Effector CD4-positive, alpha-beta T cell (primary cell): ENCODE measurements at places on chromosomes 6 and 20.

DNA sequence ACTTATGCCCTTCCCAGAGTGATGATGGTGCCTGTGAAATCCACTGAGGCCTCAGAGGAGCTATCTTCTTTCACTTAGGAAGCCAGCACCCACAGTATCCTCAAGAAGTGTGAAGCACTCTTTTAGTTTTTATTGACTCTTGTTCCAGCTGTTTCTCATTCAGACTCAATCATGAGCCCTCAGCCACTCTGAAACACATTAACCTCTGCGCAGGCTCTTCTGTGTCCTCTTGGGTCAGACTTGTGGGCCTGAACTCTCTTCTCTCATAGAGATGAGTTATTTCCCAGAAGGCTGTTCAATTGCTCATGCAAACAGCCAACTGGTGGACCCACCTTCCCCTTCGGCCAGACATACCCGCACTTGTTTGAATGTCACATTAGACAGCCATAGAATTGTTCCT, 27.8 kb upstream of the PREP start:
- DNase-seq, result no peak

DNA sequence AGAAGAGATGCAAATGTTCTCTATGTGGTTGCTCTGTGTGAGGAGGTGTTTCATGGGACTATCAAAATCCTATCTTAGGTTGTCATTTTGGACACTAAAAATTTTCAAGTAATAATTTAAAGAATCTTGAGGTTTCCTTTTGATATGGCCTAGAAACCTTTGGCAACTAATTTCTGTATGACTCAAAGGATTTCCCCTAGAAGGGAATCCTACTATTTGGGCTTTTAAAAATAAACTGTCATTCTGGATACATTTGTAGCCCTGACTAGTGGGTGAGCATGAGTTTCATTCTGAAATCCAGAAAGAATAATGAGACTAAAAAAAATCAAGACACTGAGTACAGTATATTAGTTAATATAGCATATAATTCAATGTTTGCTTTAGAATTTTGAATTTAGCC, 25.5 kb upstream of the RAB23 start:
- DNase-seq, result no peak

DNA sequence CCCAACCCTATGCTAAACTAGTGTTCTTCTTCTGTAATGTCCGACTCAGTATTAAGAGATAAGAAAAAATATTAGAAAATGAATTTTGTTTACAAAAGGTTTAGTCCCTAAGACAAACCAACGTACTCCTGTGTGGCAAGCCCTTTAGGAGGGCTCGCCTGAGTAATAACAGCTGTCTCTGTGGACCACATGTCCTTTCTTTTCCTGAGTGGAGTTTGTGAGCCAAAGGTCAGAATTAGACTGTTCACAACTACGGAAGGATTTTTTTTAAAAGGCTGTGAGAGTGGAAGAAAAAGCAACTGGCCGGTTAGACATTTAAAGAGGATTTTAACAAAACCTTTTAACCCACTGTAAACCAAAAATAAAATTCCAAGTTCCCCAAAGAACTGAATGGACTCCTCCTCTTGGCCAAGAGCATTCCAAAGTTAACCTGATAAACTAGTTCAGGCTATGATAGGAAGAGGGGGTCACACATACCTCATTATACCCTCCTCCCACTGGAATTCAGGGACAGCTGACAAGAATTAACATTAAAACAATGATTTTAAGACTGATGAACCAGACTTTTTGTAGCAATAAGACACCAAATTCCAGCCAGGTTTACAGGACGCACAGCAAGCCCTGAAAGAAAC, 43.5 kb downstream of the FAM184A start:
- no peak for DNase-seq

DNA sequence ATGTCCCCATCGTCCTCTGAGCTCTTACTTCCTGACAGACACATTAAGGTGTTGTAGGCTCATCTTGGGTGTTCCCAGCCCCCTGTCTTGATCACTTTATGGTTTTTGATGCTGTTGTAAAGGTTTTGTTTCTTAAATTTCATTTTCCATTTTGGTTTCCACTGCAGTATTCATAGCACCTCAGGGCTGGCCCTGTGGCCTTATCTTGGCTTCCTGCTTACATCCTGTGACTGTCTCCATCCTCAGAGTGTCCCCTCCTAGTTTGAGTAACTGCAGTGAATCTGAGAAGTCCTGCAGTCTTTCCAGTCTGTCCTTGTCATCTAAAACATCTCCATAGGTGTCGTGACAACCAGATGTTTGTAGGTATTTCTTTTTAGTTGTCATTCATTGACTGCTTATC, 50.9 kb downstream of the JARID2 start:
- no peak for DNase-seq

GRCh38 chr6:52491203-52492069, 71.3 kb downstream of the EFHC1 start:
- no peak for DNase-seq

- DNase-seq, result no peak
Measured at GRCh38 chr6:139376017-139376330, 1.5 kb upstream of the CITED2 start.

GRCh38 chr6:158639056-158639455, 5.5 kb downstream of the DYNLT1 start:
- DNase-seq, result no peak

DNA sequence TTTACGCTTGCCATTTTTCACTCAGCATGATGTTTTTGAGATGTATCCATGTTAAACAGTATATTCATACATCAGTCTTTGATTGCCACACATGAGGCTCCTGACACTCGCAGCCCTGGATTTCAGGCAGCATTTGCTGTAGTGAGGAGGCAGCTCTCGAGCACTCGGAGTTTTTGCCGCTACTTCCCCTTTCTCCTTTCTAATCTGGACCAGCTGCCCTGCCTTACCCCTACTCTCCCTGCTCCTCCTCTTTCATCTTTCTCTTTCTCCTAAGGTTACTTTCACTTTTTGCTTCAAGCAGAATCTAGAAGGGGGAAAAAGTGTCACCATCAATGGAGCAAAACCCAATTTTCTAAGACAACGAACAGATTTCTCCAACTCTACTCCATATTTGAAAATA, 5.9 kb upstream of the CST3 start:
- no peak for DNase-seq

DNA sequence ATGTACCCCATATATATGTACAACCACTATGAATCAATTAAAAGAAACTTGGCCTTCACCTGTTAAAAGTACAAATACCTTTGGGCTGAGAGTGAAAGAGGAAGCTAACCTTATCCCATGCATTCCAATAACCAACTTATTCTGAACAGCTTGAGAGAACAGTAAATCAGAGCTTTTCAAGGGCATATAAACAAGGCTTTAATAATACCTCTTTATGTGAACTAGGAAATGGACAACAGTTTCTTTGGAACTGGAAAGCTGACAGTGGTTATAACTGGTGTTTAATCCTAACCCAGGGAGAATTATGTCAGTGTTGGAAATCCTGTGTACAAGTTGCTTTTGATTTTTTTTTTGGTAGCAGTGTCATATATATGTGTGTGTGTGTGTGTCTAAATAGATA, 170.5 kb downstream of the TFAP2B start:
- no peak for DNase-seq

GRCh38 chr6:22519237-22519636, 50.1 kb upstream of the HDGFL1 start:
- no peak for DNase-seq

DNA sequence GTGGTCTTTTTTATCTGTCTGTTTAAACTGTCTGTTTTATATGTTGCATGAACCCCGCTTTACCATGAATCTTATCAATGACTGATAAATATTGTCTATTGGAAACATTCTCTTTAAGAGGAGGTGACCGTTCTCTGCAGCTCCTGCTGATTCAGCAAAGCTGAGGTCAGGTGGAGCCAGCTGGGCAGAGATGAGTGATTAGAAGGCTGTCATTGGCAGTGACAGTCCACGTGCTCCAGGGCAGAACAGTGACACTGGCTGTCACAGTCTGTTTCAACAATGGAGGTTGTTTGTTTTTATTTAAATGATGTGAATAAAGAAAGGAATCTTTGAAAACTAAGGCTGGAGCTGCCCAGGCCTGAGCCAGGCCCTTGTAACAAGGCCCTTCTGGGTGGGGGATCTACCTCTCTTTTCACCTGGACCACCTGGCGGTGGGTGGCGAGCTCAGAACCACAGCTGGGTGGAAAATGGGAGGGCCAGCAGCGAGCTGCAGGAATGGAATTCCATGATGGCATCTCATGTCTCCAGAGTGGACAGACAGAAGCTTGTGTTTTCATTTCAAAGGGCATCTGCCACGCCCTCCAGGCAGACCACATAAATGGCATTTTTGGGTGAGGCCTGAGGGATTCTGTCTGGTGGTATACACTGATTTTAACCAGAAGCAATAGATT, 12.6 kb downstream of the SYNJ2 start:
- DNase-seq, result no peak

DNA sequence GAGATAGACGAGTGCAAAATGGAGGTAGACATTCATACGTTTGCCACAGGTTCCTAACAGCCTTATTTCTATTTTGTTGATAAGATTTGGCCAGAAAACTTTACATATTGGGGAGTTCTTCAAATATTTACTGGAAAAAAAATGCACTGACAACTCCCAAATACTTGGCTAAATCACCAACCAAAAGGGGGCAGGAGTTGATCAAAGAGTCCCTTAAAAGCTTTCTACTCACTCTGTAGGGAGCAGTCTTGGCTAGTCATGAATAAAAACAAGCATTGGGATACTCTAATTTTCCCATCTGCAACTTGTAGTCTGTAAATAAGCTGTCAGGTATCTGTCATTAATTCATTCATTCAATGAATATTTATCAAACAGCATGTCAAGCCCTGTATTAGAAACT, 18.4 kb downstream of the TENT5A start:
- no peak for DNase-seq

GRCh38 chr6:156336733-156337132, 440.4 kb upstream of the ARID1B start:
- no peak for DNase-seq

GRCh38 chr20:10059006-10059405, 24.2 kb downstream of the ANKEF1 start:
- DNase-seq, result no peak

GRCh38 chr6:90144396-90144795, 152.2 kb downstream of the BACH2 start:
- no peak for DNase-seq
